ENCODE measurements at places on chromosomes 3 and 15.

DNA sequence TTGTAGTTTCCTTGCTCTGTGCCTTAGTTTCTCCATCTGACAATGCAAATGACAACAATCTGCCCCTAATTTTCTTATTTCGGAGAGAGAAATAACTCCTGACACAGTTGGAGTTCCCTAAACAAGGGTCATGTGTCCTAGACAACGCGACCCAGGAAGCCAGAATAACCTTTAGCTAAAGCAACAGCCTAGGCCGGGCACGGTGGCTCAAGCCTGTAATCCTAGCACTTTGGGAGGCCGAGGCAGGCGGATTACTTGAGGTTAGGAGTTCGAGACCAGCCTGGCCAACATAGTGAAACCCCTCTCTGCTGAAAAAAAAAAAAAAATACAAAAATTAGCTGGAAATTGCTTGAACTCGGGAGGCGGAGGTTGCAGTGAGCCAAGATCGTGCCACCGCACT lies 49.9 kb downstream of the MCF2L2 start:
- no peak for DNase-seq

GRCh38 chr3:190826018-190826417 lies 36.5 kb downstream of the GMNC start:
- no peak for DNase-seq

GRCh38 chr15:69272891-69273290 lies 25.8 kb upstream of the PAQR5 start:
- DNase-seq, result no peak

DNA sequence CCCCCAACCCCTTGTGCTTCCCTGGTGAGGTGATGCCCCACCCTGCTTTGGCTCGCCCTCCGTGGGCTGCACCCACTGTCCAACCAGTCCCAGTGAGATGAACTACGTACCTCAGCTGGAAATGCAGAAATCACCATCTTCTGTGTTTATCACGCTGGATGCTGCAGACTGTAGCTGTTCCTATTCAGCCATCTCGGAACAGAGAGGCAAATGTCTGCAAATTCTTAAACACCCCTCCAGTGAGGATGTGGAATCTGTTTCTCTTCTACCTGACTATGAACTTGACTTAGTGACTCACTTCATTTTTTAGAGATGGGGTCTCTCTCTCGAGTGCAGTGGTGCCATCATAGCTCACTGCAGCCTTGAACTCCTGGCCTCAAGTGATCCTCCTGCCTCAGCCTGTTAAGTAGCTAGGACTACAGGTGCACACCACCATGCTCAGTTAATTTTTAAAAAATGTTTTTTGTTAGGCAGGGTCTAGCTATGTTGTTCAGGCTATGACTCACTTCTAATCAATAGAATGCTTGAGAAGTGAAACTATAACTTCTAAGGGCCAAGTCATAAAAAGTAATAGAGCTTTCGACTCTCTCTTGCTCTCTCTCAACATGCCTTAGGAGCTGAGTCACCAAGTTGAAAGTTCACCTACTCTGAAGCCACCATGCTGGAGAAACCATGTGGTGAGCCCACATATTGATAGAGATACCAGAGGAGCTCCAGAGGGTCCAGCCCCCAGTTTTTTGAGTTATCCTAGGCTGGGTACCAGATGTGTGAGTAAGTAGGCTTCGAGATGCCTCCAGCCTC lies 11.5 kb upstream of the PARP14 start:
- DNase-seq, result no peak

DNA sequence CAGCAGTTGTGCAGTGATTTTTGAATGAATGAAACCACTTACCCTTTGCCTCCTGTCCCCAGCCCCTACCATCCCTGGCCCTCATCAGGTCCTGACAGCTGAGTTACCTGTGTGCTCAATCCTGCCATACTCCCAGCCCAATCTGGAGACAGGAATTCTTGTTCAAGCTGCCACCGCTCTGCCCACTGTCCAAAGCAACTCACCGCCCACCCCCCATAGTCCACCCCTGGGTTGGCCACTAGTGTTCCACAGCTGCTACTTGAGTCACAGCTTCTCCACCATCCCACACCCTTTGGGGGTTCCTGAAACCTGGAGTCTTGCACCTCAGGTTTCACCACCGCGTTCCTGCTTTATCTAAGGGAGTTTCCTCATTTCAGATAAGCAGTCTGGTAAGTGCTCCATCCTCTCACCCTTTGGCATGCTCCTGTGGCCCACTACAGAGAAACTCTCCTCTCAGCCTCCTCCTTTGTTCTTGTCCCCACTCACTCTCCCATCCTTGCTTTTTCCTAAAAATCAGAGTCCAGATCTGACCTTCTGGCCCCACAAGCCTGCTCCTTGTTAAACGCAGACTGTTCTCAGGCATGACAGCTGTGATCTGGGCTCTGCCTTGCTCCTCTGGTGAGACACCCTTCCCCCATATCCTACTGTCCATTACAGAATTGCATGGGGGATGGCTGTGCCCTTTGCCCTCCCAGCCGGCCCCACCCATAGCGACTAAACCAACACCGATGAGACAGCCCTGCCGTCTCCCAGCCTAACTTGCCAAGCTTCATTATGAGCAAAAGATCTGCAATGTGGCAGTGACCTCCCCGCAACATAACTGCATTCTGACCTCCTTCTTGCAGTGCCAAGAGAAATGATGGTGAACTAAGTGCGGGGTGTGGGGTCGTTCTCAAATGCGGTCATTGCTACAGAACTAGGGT lies 50.0 kb downstream of the CYP19A1 start:
- DNase-seq, result no peak

GRCh38 chr15:45734260-45734711 lies 99.5 kb downstream of the SQOR start:
- no peak for DNase-seq

GRCh38 chr15:96359616-96360521 lies 29.4 kb downstream of the NR2F2 start:
- no peak for DNase-seq

DNA sequence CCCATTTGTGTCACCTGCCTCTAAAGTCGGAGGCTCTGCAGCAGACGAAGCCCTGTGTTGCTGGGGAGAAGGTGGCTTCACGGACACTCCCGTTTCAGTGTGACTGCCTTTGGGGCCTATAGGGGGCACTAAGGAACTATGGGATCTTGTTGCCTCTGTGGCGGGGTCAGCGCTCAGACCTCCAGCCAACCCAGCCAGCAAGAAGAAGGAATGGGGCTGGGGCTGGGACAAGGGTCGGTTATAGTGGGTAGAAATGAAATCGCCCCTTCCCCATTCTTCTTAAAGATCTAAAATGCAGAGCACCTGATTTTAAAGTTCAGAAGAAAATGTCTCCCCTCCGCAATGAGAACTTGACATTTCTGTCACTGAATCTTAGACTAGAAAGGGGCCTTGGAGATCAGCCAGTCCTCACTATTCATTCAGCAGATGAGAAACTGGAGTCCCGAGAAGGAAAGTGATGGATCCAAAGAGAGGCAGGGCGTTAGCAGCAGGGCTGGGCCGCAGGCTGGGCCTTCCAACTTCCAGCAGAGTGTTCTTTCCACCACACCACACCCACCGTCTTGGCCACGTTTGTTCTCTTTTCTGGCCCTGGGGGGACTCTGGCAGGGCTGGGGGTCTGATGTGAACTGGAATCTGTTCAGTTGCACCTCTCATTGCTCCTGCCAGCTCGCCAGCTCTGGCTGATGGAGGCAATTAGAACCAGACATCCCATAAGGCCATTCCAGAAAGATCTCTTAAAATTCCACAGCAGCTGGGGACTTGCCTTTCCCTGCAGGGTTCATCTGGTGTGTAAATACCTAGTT lies 195.4 kb downstream of the OPA1 start:
- DNase-seq, result peak; percentile 20

- DNase-seq, result no peak
Observed at GRCh38 chr3:56720849-56721248, 37.8 kb upstream of the TASOR start.

DNA sequence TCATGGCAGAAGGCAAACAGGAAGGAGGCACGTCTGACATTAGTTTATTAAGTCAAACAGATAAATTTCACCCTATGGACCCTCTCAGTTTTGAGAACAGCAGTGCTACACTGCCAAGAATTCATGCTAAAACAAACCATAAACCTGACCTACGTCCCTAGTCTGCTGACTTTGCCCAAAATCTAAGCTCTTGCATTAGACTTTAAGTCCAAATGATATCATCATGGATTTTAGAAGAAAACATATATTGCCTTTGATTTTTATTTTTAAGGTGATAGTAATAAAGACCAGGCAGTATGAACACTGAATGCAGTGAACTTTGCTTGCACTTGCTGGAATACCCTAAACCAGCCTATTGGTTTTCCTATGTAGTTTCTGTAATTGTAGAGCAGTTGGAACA lies 79.6 kb upstream of the GADL1 start:
- DNase-seq, result no peak

GRCh38 chr15:82139823-82140268 lies 94.0 kb upstream of the MEX3B start:
- DNase-seq, result peak; percentile 10

DNA sequence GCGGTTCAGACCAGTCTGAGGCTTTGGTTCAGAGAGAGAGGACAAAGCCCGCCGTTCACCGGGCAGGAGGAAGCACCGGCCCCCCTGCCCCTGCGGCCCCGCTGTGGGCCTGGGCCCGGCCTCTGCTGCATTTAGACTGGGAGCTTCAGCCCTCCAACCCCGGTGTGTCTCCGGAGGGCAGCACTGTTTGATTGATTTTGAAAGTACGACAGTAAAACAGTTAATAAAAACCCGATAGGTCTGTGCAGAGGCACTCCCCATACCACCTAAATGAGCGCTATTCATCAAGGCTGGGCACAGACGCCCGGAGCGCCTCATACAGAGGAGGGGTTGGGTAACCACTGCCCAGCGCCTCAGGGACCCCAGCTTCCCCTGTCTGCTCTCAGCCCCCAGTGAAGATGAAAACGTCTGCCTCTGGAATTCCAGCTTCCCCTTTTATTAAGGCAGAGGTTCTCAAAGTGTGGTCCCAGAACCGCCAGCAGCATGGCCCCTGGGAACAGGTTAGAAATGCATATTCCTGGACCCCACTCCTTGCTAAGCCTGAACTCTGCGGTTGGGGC lies 256.7 kb upstream of the TLE3 start:
- DNase-seq, result no peak

DNA sequence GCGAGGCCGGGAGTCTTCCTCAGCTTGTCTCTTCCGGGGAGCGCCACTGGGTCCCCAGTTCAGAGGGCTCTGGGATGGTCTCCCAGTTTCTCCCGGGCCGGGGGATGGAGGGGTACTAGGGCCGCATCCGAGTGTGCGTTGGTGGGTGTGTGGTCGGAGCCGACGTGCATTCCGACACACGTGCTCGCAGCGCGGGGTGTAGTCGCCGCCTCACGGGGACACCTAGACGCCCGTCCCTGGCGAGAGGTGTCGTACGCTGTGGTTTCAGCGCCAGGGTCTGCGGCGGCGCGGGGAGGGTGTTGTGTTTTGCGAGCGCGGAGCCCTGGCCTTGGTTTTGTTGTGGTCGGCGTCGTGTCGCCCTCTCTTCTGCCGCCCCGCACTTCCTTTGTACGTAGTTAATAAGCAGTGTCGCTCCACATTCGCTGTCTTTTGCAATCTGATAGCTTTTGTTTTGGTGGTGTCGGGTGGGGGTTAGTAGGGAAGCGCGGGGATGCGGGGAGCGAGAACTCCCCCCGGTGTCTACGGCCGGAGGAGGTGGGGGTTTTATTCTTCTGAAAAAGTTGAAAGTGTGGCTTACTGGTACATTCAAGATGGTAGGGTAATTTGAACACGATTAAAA lies 2.2 kb downstream of the IGF1R start:
- peak; percentile 62 for DNase-seq

- no peak for DNase-seq
Observed at GRCh38 chr3:70914862-70915261, 602.4 kb upstream of the MDFIC2 start.

DNA sequence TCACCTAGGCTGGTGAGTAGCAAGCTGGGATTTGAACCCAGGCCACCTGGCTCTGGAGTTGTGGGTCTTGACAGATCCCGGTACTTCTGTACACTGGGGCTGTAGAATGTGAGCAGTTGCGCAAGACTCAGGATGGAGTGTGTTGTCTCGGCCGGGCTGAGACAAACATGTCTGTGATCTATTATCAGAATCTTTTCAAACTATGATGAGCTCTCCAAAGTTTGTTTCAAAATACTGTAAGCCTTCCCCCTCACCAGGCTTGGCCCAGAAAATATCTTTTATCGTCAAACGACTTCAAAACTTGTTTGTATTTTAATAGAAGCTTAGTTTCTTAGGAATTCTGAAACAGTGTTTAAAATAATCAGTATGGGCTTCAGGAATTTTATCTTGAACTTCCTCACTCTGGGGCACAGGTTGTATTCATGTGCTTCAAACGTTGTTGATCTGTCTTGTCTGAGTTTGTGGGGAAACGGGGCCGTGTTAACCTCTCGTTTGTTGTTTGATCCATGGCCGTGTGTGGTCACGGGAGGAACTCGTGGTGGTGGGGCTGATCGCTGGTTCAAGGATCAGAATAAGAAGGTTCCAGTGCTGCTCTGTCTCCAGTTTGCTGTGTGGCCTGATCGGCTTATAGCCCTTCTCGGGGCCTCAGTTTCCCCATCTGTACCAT lies 40.3 kb upstream of the TFRC start:
- DNase-seq, result no peak

DNA sequence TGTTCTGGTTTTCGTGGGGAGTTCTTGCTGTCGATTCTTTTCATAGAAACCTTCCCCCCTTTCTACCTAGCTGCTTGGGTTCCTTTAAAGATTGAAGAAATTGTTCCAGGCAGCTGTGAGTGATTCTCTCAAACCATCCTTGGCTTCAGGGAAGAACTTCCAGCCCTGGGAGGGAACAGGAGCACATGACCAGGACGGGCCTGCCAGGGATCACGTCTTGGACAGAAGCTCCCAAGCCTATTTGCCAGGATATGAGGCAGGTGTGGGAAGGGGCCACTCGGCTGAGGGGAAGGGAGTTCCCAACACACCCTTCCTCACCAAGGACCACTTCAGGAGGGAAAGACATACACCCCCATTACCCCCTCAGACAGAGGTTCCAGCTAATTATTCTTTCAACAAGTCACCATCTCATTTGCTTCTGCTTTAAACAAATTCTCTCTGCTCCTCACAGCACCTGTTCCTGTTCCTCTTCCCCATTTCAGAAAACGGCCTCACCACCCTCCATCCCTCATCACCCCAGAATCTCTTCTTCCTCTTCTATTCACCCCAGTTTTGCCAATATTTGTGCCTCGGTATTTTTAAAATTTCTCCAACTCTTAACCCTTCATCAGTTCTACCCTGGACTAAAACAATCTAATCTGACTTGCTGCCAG lies 62.5 kb downstream of the WHAMM start:
- DNase-seq, result no peak

DNA sequence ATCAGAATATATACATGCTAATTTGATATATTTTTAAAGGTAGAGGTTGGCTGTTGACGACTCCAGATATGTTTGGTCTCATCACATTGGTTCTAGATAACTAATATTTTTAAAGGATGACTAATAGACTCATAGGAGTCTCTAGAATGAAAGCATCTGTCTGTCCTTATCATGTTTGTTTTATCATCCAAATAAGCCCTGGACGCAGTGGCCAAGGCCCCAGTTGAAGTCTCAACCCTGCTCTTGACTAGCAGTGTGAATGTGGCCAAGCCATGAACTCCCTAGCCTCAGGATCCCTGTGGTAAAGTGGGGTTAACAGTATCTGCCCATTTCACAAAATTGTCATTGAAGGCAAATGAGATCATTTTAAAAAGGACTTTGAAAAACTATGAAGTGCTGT lies 53.6 kb downstream of the ABHD2 start:
- no peak for DNase-seq
